ENCODE measurements at places on chromosomes 7 and 10.

DNA sequence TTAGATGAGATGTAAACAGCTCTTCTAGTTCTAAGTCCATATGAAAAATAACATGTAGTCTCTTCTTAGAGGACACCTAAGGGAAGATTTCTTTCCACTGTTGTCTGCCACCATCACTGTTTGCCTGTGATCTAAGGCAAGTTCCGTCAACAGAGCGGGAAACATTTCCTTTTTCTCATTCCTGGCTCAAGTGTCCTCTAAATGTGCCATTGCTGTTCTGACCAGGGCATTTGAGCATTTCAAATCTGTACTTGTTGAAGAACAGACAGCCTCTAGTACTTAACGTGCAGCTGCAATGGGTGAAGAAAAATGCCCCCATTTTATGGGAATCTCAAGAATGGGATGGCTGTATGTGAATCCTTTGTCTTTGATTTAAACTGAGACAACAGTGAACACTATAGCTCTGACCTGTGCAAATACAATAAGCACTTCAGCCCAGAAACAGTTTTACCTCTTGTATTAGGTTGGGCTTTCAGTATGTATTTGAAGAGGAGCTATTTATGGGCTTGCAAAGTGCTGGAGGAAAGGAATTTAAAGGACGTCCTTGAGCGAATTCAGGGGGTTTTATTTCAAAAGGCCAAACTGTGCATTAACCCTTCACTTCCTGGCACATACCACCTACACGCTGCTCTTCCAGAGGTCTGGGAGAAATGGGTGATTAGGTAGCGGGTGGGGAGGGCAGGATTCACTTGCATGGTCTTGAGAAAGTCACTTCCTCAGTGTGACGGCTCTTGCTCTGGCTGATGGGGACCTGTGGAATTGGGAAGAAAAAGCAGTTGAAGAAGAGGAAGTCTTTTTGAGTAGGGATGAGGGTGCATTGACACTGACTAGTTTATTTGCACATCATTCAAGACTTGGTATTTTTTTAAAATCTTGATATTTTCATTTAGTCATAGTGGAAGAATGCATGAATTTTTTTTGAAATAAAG, 66.1 kb downstream of the THNSL1 start:
- peak; percentile 35 for DNase-seq

GRCh38 chr10:132607491-132607890, 69.9 kb downstream of the INPP5A start:
- no peak for DNase-seq

DNA sequence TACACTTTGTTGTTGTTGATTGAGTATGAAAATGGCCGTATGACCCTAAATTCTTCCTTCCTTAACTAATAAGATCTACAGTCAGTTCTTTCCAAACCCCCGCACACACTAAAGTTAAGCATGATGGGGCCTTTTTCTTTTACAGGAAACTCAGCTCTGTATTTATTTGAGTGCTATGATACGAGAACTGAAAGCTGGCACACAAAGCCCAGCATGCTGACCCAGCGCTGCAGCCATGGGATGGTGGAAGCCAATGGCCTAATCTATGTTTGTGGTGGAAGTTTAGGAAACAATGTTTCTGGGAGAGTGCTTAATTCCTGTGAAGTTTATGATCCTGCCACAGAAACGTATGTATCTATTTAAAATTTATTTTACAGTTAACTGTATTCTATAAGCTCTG, 14.2 kb upstream of the NUP42 start:
- no peak for DNase-seq

GRCh38 chr7:128311013-128311412, 32.7 kb downstream of the RBM28 start:
- DNase-seq: no peak

GRCh38 chr10:112716924-112717413, 233.1 kb upstream of the TCF7L2 start:
- no peak for DNase-seq

DNA sequence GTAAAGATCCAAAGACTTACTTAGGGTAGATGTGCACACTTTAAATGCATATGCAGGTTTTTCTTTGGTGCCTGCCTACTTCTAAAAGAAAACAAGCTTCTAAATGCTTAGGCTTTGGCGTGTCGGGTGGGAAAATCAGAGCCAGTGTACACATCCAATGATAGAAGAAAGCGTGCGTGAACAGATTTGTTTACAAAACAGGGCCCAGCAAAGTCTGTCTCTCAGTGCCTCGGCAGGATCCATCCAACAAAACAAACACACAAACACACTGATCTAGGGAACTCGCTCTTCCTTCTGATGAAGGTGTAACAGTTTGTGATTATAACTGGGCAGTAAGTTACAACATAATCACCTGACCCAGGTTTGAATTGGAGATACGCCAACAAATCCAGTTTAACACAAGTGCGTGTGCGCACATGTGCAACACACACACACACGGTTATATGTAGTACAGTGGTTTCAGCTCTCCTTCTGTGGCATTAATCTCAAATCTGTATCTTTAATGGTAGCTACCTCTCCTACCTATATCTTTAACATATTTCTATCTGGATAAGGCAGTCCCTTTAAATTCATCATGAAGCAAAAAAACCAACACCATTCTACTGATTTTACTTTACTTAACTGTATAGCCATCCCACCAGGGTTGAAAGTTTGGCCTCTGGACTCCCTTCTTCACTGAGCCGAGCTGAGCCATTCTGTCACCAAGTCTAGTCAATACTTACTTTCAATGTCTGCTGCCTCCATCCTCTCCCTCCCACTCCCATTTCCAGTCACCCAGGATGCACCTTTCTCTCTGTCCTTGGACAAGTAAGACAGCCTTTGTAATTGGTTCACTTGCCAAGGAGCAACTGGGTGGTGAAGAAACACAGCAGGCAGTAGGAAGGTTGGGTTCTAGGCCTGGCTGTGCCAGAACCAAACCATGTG, 184.4 kb upstream of the KLF14 start:
- no peak for DNase-seq

DNA sequence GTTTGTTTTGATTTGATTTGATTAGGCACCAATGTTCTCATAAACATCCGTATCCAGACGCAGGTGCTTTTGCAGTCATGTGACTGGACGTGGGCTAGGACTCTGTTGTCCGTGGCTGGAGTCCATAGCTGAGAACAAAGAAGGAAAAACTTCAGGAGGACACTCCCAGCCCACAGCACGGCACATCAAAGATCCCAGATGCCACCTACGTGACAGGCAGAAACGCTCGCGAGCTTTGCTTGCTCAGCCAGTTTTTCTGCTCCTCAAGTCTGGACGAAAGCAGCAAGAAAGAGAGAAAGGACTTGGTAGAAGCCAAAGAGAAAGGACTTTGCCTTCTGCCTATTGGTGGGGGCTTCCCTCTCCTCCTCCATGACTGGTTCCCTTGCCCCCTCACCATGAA, 6.9 kb upstream of the ZKSCAN1 start:
- DNase-seq: no peak

- no peak for DNase-seq
Measured at GRCh38 chr7:100545360-100546128, 6.5 kb downstream of the AGFG2 start.
